ENCODE measurements at places on chromosomes 6 and 20. TPM values are rescaled to one million over a fixed set of nuclear protein-coding genes. Genes with fewer than 3 reads are reported as not detected.

DNA sequence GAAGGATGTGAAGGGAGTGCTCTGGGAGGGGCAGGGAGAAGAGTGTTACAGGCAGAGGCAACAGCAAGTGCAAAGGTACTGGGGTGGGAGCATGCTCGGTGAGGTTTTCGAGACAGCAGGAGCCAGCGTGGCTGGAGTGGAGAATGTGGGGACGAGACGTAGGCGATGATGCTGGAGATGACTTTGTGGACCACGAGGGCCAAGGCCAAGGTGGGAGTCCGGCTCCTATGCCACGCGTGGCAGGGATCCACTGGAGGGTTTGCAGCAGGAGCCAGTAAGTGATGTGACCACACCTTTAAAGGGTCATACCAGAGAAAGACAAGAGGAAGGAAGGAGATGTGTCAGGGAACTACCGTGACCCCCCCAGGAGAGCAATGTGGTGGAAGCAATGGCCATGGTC is 7.3 kb downstream of the PTGIS start:
- DNase-seq, result no peak

UBD gene
- 2.6 TPM for total RNA-seq

GLP1R gene
- total RNA-seq, result 0.43 TPM

PROKR2 gene
- not detected for total RNA-seq
